Ureter (tissue), 1 donor: ENCODE measurements at places on chromosomes 11 and 22. TPM values are rescaled to one million over a fixed set of nuclear protein-coding genes. Genes with fewer than 3 reads are reported as not detected.

Gene MRGPRX4
- not detected for total RNA-seq

- no peak for DNase-seq
Measured at GRCh38 chr11:71076525-71077304, 175.7 kb downstream of the SHANK2 start.

- no peak for DNase-seq
Measured at GRCh38 chr11:38060920-38061319, 1462.9 kb upstream of the RAG2 start.

GRCh38 chr11:114478001-114478410 is 38.7 kb downstream of the REXO2 start:
- DNase-seq = no peak

GRCh38 chr22:21961886-21962654 is 9.4 kb upstream of the PPM1F start:
- peak; percentile 67 for DNase-seq
